Cardiac fibroblast (primary cell): ENCODE measurements at places on chromosomes 7 and 10.

- DNase-seq: peak; percentile 37
Measured at GRCh38 chr10:3048119-3049019, 19.0 kb upstream of the PFKP start.

GRCh38 chr10:44126291-44126717, 258.6 kb downstream of the CXCL12 start:
- DNase-seq: no peak

DNA sequence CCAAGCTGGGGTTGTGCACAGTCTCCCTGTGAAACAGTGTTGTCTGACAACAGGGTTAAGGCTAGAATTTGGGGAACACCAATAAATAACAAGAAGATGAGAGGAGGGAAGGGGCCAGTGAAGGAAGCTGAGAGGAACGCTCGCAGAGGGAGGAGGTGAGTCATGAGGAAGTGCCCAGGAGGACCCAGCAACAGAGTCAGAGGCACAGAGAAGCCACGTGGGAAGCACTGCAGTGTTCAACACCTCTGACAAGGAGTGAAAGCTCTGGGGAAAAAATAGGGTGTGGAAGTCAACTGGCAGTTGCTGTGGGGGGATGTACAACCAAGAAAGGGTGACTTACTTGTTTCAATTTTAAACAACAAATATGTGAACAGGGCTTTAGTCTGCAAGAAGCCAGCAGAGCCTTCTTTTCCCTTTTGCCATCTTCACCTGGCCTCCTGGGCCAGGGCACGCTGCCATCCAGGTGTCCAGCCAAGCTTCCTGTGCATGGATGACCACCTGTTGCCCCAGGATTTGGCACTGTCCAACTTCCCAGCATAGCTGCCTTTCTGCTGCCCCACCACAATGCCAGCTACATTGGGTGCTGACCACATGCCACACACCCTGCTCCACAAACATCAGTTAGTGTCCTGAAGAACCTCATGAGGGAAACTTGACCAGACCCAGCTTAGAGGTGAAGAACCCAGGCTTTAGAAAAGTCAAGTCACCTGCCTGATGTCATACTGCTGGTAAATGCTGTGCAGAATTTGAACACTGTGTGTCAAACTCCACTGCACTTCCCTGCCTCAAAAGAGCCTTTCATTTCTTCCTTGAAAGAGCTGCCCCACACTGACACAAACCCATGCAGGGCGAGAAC, 69.6 kb downstream of the ATXN7L1 start:
- DNase-seq: peak; percentile 63

- DNase-seq: no peak
Measured at GRCh38 chr7:96034940-96035727, 262.8 kb downstream of the DYNC1I1 start.

DNA sequence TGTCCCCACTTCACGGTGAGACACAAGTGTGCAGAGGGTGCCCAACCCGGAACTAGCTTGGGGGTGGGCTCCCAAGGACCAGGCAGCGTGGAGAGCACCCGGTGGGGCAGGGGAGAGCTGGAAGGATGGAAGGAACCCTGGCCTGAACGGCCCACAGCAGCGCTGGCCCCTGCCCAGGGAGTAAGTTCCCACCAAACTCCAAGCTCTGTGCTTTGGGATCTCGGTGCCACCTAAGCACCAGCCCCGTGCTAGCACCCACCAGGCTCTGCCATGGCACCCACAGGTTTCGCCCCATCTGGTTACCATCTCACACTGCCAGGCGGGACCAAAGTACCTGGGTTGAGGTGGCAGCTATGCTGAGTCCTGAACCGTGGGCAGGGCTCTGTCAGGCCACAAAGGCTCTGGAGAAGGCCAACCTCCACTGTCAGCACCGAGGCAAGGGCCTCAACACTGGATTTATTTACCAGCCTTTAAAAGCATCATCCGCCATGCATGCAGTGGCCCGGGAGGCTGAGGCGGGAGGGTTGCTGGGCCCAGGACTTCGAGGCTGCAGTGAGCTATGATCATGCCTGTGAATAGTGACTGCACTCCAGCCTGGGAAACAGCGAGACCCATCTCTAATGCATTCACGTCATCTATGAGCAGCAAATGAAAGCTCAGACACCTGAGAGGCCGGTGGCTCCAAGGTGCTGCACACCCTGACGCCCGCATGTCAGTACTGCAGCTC, 16.0 kb downstream of the GPER1 start:
- no peak for DNase-seq

DNA sequence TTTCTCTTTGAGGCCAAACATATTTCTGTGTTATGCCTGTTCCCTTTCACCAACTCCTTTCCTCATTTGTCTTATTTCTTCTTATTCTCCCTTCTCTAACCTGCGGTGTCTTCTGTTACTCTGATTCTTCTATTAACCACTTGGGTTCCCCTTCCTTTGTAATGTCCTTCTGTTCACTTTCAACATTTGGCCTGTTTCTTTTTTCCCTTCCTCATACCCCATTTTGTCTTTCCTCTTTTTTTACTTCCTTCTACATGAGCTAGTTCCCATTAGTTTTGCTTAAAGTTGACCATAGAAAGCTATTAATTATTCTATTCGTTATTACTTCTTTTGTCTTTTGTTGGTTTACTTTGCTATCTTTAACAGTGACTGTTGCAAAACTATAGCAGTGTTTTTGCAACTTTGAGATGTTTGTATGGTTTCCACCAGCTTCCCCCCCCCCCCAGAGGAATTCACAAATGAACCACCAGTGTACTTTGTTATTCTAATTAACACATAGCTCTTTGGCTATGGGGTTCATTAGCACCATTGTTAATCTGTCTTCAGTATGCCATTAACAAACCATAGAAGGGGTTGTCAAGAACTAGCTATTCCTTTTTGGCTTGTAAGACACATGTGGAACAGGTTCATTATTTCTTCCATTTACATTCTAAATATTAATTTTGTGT, 2.9 kb downstream of the LRGUK start:
- no peak for DNase-seq

DNA sequence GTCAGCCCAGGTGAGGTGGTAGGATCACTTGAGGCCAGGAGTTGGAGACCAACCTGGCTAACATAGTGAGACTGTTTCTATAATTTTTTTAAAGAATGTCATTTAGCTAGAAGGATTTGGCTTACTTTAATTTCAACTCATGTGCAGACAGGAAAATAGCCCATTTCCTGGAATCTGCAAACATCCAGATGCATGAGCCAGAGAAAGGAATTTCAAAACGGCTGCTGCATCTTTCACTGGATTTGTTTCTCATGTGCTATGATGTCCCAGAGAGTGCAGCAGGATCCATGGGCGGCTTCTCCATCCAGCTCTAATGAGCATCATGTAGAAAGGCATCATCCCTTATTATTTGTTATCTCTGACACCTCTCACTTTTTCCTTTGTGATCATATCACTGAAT, 149.3 kb downstream of the GALNT17 start:
- no peak for DNase-seq

DNA sequence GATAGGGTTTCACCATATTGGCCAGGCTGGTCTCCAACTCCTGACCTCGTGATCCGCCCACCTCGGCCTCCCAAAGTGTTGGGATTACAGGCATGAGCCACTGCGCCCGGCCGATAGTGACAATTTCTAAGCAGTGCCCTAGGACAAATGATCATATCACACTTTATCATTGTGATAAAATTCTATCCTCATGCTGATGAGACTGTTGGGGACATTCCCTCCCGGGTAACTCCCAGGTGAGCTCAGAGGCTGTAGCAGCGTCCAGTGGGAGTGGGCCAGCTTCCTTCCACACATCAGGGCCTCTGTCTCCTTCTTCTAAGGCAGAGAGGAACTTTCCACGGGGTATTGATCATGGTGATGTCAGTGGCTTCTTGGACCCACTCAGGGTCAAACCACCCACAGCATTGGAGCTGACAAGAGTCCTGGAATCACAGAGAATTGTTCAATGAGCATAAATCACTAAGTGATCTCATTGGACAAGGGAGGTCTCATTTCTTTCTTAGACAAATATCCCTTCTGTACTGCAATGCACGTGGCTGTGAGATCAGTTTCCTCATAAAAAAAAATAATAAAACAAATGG, 256.1 kb downstream of the KLF6 start:
- DNase-seq: no peak

DNA sequence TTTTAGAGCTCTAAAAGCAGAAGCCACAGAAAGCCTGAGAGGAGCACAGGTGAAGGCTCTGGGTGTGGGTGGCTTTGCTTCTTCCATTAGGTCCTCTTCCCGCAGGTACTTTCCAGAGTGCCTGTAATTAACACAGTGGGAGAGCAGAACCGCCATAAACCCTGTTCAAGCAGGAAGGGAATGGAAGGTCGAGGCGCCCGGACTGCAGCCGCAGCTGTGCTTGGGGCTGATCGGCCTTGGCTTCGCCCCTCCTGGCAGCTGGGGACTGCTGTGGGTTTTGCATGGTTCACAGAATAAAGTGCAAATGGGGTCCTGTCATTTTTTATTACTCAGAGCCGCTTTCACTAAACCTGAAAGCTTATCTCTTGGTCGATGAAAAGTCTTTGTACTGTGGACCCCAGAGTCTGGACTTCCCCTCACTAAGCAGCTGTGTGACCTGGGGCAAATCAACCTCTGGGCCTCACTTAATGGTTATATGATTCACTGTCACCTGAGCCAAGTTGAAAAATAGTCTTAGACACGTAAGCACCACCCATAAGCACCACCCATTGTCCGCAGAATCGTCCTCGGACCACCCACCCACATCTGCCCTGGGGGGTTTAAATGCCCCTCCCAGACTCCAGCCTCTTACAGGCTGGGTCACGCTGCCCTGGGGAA, 100.9 kb downstream of the XRCC2 start:
- DNase-seq: no peak

DNA sequence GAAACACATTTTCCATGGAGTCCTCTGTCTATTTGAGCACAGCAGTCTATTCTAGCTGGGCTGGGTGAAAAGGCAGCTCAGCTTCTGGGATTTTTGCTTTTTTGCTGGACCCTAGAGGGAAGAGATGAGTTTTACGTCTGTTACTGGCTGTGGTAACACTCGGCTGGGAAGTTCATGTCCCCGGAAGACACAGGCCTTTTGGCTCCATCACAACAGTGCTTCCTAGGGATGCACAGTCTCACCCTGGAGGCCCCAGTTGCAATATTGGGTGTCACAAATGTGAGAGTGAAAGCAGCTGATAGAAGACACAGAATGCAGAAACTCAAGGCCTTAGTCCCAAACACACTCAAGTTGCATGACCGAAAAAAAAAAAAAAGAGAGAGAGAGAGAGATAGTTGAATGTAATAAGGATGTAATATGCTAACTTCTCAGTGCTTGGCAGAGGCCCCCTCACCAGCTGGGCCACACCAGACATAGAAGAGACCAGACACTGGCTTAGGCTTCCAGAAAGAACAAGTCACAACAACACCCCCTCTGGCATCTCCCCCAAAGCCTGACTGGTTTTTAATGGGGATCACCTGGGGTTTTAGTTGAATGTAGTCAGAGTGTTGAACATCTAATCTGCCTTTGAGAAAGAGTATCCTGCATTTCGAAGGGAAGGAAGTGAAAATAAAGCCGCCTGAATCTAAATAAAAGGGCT, 545.4 kb upstream of the FZD8 start:
- no peak for DNase-seq

DNA sequence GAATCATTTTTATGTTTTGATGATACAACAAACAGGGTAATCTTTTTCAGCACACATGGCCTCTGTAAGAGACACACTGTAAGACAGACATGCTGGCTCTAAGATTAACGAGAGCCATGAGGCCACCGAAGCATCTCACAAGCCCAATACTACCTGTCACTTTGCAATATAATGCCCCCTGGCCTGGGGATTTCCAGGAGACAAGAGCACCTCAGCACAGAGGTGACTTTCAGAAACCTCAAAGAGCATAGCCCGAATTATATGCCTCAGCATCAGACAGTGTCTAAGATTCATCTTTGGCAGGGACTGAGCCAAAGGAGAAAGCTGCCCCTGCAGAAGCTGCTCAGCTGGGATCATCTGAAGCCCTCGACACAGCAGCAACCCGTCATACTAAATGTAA, 44.2 kb upstream of the TMEM213 start:
- DNase-seq: no peak

DNA sequence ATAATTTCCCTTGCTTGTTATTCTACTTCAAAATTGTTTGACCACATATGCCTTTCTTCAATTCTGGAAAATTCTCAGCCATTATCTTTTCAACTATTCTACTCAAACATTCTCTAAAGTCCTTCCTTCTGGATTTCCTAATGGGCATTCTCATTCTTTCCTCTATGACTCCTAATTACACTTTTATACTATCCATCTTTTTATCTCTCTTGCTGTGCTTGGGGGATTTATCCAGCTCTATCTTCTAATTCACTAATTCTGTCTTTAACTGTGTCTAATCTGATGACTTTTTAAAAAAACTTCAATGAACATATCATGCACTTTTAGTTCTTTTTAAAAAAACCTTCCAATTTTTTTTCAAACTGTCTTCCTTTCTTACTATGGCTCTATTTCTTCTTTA, 38.4 kb downstream of the C10orf143 start:
- no peak for DNase-seq

- DNase-seq: peak; percentile 61
Measured at GRCh38 chr7:664997-665735, 61.3 kb upstream of the DNAAF5 start.

- DNase-seq: no peak
Measured at GRCh38 chr7:136594739-136595144, 273.7 kb upstream of the CHRM2 start.

- DNase-seq: no peak
Measured at GRCh38 chr7:16954321-16954720, 72.5 kb upstream of the AGR3 start.

- DNase-seq: peak; percentile 37
Measured at GRCh38 chr7:50651271-50651989, 86.2 kb upstream of the DDC start.

- DNase-seq: peak; percentile 56
Measured at GRCh38 chr10:19944911-19945663, 128.9 kb downstream of the PLXDC2 start.

- DNase-seq: peak; percentile 27
Measured at GRCh38 chr10:98295907-98296306, 27.9 kb upstream of the LOXL4 start.

DNA sequence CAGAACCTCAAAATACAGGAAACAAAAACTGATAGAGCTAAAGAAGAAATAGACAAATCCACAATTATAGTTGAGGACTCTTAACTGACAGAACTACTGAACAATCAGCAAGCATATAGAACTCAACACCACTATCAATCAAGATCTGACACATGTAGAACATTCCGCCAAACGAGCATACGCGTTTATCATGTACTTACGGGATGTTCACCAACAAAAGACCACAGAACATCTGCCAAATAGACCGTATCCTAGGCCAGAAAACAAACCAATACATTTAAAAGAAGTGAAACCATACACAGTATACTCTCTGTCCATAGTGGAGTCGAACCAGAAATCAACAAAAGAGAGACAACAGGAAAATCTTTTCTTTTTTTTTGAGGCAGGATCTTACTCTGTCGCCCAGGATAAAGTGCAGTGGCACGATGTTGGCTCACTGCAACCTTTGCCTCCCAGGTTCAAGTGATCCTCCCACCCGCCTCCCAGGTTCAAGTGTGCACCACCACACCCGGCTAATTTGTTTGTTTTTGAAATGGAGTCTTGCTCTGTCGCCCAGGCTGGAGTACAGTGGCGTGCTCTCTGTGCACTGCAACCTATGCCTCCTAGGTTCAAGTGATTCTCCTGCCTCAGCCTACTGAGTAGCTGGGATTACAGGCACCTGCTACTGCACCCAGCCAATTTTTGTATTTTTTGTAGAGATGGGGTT, 5.1 kb downstream of the GNA12 start:
- DNase-seq: peak; percentile 46

- DNase-seq: peak; percentile 97
Measured at GRCh38 chr7:46603780-46604179, 682.7 kb upstream of the IGFBP3 start.
